ENCODE measurements at places on chromosomes 6 and 20. TPM values are rescaled to one million over a fixed set of nuclear protein-coding genes. Genes with fewer than 3 reads are reported as not detected.

GRCh38 chr6:111828809-111829208, 44.4 kb downstream of the FYN start:
- no peak for DNase-seq

GRCh38 chr6:89669002-89669401, 30.5 kb upstream of the LYRM2 start:
- DNase-seq = peak; percentile 68

Gene GHRH
- total RNA-seq = not detected

DNA sequence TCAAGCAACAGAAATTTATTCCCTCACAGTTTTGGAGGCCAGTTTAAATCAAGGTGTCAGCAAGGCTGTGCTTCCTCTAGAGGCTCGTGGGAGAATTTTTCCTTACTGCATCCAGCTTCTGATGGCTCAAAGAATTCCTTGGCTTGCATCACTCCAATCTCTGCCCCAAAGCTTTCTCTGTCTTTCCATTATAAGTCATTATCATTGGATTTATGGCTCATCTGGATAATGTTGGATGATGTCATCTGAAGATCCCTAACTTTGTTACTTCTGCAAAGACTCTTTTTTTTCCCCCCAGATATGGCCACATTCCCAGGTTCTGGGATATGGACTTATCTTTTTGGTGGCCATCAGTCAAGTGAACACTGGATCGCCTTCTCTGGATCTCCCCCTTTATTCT, 146.3 kb upstream of the B3GAT2 start:
- no peak for DNase-seq

Gene DST
- 500 TPM for total RNA-seq

- DNase-seq = no peak
These were observed 133.2 kb upstream of the LRFN2 start for GRCh38 chr6:40720375-40720748.

DNA sequence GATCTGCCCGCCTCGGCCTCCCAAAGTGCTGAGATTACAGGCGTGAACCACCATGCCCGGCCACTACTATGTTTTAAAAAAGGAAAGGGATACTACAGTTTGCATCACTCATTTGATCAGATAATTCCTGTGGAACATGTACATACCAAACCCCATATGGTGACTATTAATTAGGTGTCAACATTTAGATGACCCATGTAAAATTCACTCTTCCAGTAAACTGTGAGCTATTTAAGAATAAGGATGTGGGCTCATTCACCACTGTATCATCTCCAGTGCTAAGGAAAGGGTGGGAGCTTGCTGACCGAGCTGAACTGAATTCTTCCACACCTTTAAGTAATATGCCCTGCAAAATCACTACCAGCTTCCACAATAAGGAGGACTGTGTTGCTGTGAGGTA, 127.5 kb downstream of the BTBD9 start:
- no peak for DNase-seq

DNA sequence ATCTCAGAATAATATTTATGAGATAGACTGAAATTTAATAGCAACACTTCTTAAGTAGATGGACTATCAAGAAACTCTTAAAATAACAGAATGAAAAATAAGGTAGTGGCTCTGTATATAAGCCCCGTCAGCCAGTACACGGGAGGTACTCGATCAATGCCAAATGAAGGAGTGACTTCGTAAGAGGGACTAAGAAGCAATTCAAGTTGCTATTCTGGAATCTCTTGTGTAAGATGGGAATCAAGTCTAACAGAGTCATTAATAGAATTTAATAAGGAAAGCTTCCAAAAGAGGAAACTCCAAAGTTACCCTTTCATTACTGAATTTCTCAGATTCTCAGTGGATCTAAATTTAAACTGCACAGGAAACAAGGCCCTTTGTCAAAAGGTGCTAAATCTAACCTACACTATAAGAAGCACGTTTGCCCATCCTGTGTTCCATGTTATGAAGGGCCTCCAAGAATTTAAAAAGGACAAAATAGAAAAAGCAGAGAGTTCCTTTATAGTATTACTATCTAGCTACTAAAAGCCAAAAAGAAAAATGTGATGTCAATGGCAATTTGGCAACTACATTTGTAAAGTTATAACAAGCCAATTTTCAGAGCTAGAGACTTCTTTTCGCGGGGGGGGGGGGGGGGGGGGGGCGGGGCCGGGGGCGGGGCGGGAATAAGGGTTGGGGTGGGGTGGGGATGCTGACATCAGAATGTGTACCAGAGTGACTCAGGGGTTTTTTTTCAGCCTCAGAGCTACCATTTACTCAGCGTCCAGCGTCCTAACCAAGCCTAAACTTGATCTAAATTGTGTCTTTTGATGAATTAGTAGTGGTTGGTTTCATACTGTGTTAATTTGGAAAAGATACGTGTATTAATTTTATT, 200.6 kb downstream of the GMPR start:
- DNase-seq = peak; percentile 30

Gene POLR3F
- total RNA-seq = 12.5 TPM

GRCh38 chr20:35539756-35540212, 2.1 kb upstream of the ERGIC3 start:
- DNase-seq = no peak

DNA sequence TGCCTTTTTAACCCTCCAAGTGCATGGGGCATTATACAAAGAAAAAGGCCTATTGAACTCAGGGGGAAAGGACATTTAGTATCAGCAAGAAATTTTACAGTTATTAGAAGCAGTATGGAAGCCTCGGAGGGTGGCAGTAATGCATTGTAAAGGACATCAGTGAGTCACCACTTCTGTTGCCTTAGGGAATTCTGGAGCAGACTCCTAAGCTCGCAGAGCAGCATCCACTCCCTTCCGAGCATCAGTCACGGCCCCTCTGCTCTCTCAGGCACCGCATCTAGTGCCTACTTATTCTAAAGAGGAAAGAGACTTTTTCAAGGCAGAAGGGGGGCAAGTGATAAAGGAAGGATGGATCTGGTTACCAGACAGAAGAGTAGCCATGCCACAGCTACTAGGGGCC, 296.5 kb downstream of the RNGTT start:
- DNase-seq = no peak

- DNase-seq = no peak
These were observed 219.8 kb upstream of the AGPAT4 start for GRCh38 chr6:161493576-161494118.

Gene SPATA25
- total RNA-seq = 10.2 TPM

- no peak for DNase-seq
These were observed 72.7 kb upstream of the GATA5 start for GRCh38 chr20:62548471-62548870.

Gene RPS6KA2
- total RNA-seq = 14.9 TPM

DNA sequence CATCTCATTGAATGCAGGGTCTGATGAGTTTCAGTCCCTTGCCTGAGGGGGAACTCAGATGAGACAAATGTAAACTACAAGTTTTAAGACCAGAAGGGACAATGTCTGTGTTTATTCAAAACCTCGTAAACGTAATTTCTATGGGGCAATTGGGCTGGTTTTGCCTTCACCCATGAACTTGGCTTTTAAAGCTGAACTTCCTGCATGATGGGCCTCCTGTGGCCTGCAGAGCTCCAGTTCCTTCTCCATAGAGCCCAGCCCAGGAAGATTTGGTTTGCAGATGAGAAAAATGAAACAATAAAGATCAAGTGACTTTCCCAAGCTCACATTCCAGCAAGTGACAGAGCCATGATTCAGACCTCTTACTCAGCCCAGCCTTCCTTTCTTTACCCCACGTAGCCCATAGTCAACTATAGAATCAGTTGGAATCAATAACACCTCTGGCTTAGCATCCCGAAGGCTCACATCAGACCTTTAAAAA, 612.3 kb downstream of the UTRN start:
- DNase-seq = peak; percentile 66
